ENCODE measurements at places on chromosomes 3 and 15. TPM values are rescaled to one million over a fixed set of nuclear protein-coding genes. Genes with fewer than 3 reads are reported as not detected.

The DCLK3 gene
- 2.7 TPM for polyA plus RNA-seq

- DNase-seq = no peak
These were observed 15.0 kb upstream of the PLD1 start for GRCh38 chr3:171825222-171825828.

- DNase-seq = no peak
These were observed 244.4 kb downstream of the TIGIT start for GRCh38 chr3:114538211-114538610.

- DNase-seq = no peak
These were observed 589 bp upstream of the GPR27 start for GRCh38 chr3:71752831-71753700.

The ACAN gene
- 3.2 TPM for polyA plus RNA-seq

GRCh38 chr15:47813748-47814384 lies 96.6 kb downstream of the SEMA6D start:
- no peak for DNase-seq

GRCh38 chr3:140085001-140085400 lies 150.0 kb downstream of the CLSTN2 start:
- no peak for DNase-seq

The MORC1 gene
- polyA plus RNA-seq = not detected

GRCh38 chr3:177474652-177475355 lies 277.5 kb upstream of the TBL1XR1 start:
- DNase-seq = no peak

DNA sequence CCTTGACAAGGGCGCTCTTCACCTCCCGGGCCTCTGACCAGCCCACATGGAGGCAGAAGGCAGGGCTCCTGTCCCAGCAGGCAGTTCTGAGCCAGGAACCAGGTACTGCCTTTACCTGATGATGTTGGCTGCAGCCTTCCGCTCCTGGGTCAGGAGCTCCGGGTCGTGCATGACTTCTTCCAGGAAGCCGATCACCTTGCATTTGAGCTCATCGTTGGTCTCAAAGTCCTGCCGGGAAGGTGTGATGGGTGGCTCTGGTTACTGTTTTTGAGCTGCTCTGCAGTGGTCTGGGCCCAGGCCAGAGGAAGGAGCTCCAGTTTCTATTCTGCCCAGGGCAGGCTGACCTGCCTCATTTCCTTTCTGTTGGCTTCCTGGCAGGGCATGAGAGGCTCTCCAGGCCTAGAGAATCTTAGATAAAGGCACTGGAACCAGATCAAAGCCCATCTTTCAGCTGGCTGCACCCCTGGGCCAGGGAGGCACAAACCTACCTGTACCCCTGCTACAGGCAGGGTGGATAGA lies 53.2 kb upstream of the CTSH start:
- no peak for DNase-seq

GRCh38 chr15:39154227-39154638 lies 426.6 kb upstream of the THBS1 start:
- no peak for DNase-seq

The UBL7 gene
- 27.4 TPM for polyA plus RNA-seq

- DNase-seq = no peak
These were observed 54.8 kb downstream of the CCDC54 start for GRCh38 chr3:107432013-107432515.

- peak; percentile 56 for DNase-seq
These were observed 63.6 kb downstream of the SMAD6 start for GRCh38 chr15:66765478-66766281.

DNA sequence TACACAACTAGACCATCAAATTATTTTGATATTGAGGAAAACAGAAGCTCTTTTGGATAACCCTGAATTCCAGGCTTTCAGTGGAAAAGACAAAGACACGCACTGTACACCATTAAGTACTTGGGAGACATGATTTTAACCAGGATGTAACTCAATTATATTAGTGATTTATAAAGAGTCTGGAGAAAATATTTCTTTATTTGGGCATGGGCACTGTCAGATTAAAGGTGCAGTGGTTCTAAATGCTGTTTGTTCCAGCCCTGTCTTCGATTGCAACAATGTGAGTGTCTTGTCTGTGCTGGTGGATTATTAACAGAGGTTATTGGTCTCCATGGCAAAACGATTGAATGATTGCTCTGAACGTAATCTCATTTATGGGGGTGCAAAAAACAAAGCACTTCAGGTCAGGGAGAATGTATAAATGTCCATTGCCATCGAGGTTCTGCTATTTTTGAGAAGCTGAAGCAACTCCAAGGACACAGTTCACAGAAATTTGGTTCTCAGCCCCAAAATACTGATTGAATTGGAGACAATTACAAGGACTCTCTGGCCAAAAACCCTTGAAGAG lies at the start of gene TM4SF4:
Gene TM4SF4, plus strand, starts transcription at position 448 of the 568 bp plus-strand sequence. CDS start 181 bp downstream, outside the sequence.
- DNase-seq = no peak

DNA sequence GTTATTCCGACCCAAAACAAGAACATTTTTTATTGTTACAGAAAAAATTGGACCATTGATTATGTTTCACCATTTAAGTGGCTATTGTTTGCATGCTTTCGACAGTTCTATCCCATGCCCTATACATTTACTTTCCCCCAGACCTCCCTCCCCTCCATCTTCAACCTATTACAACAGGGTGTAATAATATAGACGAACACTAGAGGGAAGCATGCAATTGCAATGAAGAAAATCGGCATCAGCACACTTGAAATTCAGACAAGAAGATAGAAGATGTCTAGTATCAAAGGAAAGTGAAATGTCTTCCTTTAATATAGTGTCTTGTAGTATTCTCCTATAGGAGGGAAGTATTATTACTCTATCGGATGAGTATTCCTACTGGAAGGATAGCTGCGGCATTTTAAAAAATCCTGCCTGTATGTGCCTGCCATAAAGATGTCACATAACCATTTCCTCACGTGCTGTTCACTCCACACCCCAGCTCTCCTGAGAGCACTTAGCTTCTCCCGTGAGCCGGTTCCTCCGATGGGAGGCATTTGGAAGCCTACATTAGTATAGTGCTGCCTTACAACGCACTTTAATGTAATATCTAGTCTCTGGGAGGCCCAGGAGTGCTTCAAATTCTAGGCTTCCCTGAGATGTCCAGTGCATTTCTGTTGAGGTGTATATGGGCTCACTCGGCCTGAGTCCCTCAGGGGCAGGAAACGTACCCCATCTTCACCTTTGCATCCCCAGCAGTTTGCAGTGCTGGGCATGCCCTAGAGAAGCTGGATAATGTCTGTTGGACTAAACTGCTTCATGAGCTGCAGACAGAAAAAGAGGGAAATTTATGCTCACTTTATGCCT lies 17.8 kb upstream of the ERICH6 start:
- DNase-seq = peak; percentile 80

DNA sequence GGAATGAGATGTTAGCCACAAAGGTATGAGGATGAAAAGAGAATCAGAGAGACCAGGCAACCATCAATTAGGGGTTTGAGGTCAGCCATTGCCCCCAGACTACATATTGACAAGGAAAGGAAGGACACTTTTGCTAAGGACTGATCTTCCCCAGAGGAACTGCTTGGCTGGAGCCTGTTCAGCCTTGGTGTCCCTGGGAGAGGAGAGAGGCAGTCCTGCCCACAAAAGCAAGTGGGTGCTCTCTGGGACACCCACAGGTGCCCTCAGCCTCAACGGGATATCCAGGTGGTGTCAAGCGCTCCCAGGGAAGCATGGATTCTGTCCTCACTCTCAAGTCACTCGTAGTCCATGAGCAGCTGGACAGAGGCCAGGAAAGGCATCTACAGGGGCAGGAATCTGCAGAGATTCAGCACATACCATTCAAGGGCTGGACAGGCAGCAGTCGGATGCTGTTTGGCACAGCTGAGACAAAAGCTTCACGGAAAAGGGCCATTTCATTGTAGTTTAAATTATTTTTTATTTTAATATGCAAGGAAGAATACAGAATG lies 166.2 kb downstream of the UACA start:
- DNase-seq = no peak

DNA sequence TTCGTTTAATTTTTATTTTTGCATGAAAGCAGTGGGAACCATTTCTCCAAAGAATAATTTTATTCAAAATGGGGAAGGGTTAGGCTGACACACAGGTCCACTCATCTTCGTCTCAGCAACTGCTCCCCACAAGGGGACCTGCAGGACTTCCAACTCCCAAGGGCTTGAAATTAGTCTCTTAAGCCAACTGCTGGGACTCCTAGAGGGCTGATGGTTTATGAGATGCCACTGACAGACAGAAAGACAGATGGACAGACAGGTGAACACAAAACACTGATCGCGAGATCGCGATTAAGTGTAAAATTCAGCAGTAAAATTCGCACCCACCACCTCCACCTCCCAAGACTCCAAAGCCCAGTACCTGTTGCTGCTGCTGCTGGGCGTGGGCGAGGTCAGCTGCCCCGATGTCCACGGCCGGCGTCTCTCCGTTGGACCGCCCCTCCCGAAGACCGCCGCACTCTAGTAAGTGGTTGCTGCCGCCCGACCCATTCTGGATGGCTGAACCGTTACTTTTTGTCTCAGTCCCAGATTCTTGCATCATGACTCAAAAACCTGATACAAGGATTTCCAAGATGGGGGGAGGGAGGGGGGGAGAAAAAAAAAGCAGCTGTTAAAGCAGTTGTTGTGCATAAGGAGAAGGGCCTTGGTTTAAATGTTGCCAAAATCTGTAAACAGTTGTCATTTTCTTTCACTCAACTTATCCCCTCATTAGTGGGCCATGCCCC lies 385.5 kb downstream of the FOXP1 start:
- no peak for DNase-seq

GRCh38 chr3:29026286-29026685 lies 254.6 kb upstream of the RBMS3 start:
- no peak for DNase-seq

Measured in muscle of back (tissue), 13 donors.